Muscle of back (tissue), 13 donors: ENCODE measurements at places on chromosomes 4 and X. TPM values are rescaled to one million over a fixed set of nuclear protein-coding genes. Genes with fewer than 3 reads are reported as not detected.

OPRPN gene
- not detected for polyA plus RNA-seq

MAGEA2B gene
- polyA plus RNA-seq = not detected

CBLL2 gene
- not detected for polyA plus RNA-seq

NUDT10 gene
- 1.2 TPM for polyA plus RNA-seq

RENBP gene
- polyA plus RNA-seq = 2.8 TPM

NLGN4X gene
- polyA plus RNA-seq = 3.4 TPM
